ENCODE measurements at places on chromosomes 7 and 10.

- no peak for DNase-seq
Observed at GRCh38 chr7:29184599-29184998, 10.0 kb upstream of the CHN2 start.

- DNase-seq = no peak
Observed at GRCh38 chr7:158351051-158351450, 236.6 kb downstream of the PTPRN2 start.

DNA sequence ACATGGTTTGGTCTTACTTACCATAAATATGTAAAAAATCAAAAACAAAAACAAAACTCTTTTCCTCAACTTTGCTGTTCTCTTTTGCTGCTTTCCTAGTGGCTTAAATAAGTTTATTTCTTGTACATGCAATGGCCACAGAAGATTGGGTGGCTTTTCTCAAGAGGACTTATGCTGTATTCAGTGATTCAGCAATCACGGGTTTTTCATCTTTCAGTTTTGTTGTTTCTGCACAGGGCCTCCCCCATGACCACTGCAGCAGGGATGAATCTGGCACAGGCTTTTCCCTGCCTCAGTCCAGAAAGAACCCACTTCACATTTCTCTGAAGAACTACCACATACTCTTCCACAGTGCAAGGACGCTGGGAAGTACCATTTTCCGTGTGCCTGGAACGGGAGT, 355.0 kb downstream of the RNLS start:
- DNase-seq = no peak

DNA sequence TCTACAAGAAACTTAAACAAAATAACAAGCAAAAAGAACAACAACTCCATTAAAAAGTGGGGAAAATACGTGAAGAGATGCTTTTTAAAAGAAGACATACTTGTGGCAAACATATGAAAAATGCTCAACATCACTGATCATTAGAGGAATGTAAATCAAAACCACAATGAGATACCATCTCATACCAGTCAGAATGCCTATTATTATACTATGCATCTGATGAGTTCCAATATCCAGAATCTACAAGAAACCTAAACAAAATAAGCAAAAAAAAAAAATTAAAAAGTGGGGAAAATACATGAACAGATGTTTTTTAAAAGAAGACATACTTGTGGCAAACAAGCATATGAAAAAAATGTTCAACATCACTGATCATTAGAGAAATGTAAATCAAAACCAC, 29.6 kb upstream of the AKR1C3 start:
- DNase-seq = peak; percentile 37

DNA sequence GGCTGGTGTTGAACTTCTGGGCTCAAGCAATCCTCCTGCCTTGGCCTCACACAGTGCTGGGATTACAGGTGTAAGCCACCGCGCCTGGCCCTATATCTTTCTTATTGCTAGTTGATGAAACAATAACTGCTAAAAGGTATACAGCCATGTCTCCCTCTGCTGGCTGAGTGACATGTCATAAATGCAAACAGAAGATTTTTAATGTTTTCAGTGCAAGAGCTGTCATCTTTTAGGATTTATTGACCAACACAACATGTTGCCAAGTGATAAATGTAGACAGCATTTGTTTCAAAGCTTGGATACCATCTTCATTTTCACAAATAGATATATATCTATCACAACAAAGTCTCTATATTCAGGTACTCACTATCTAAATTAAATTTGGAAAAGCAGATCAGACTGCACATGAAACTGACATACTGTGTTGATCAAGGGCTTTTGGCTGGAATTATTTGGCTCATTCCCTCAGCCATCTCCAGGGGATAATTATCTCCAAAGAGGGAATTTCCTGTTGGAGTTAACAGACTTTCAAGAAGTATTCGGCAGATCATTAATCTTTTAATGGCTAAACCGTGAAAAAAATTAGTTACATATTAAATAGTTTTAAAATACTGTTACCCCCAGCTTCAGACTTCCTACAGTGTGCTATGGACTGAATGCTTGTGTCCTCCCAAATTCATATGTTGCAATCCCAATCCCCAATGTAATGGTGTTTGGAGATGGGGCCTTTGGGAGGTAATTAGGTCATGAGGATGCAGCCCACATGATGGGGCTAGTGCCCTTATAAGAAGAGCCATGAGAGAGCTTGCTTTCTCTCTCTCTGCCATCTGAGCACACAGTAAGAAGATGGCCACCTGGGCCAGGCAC, 41.3 kb upstream of the SRPK2 start:
- DNase-seq = peak; percentile 75

DNA sequence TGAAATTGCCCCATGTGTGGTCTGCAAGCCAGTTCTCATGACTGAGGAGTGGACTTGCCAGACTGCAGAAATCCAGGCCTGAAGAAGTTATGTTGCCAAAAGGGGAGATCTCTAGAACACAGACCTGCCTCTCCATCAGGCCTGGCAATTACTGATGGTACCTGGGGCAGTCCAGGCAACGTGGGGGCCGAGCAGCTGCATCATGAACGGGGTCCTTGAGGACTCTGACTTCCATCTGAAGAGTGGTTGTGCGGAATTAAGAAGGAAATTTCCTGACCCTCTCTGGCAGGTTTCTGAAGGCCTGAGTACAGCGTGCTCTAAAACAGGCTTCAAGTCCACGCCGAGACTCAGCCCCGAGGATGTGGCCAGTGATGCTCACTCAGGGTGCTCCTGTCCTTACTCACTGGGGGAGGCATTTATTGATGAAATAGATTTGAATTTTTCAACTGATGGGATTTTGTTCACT, 30.4 kb downstream of the RAMP3 start:
- DNase-seq = no peak

GRCh38 chr7:94056796-94057207, 52.6 kb upstream of the BET1 start:
- DNase-seq = peak; percentile 96

DNA sequence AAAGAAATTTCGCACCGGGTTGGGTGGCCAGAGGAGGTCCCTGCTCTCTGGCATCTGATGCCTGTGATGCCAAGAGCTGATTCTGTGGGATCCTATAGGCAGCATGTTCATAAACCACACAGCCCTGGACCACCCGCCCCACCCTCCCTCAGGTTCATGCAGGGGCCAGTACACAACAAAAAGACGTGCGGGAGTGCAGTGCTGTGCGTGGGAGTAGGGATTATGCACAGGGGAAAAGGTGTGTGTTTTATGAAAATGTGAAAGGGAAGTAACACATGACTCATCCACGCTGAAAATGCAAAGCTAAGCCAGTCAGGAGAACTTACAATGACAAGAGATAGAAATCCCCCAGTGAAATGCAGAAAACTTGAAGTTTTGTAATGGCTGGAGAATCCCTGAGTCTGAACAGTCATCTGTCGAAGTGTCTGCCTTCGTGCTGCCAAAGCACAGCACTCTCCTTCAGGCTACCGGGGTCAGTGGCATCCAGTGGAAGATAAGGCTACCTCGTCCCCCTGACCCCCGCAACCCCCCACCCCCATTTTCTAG, 1.1 kb downstream of the KIAA1217 start:
- DNase-seq = peak; percentile 75

Data from fibroblast of upper back skin (primary cell).